ENCODE measurements at places on chromosomes 13 and 19. TPM values are rescaled to one million over a fixed set of nuclear protein-coding genes. Genes with fewer than 3 reads are reported as not detected.

- DNase-seq, result no peak
Measured at GRCh38 chr19:2280633-2281264, 1.2 kb downstream of the PEAK3 start.

The NLRP9 gene
- not detected for total RNA-seq

The PBX4 gene
- 11.8 TPM for total RNA-seq

The CD70 gene
- 48.5 TPM for total RNA-seq
